Activated T-helper 1 cell treated with anti-CD3 and anti-CD28 coated beads, Interleukin-12 subunit alpha, Interleukin-12 subunit beta, Interleukin-2, Interleukin-4 antibody, amounts not matched to agents 30 ng/mL and 10 ng/mL and 1 ng/mL, durations not matched to agents 14 hours and 24 hours and 36 hours (primary cell): ENCODE measurements at places on chromosomes 6 and 20. TPM values are rescaled to one million over a fixed set of nuclear protein-coding genes. Genes with fewer than 3 reads are reported as not detected.

Gene SIRPA
- total RNA-seq, result not detected in 2 replicates

Gene PRL
- total RNA-seq, result not detected in 2 replicates

Gene GMNN
- total RNA-seq, result 80.8 and 83.5 TPM in 2 replicates

Gene ARFGEF3
- 0.22 and 0.29 TPM in 2 replicates for total RNA-seq

Gene RSPH9
- total RNA-seq, result not detected in 2 replicates
